ENCODE measurements at places on chromosomes 16 and 17.

GRCh38 chr17:67999291-67999911, 3.1 kb upstream of the C17orf58 start:
- no peak for DNase-seq

GRCh38 chr17:80963812-80964543, 27.7 kb upstream of the CHMP6 start:
- DNase-seq = no peak

GRCh38 chr16:35365675-35366074, 1906.3 kb downstream of the TP53TG3F start:
- DNase-seq = no peak

GRCh38 chr16:12906765-12907516, 5.5 kb downstream of the SHISA9 start:
- DNase-seq = no peak

GRCh38 chr16:59634951-59635350, 900.8 kb upstream of the GOT2 start:
- no peak for DNase-seq

DNA sequence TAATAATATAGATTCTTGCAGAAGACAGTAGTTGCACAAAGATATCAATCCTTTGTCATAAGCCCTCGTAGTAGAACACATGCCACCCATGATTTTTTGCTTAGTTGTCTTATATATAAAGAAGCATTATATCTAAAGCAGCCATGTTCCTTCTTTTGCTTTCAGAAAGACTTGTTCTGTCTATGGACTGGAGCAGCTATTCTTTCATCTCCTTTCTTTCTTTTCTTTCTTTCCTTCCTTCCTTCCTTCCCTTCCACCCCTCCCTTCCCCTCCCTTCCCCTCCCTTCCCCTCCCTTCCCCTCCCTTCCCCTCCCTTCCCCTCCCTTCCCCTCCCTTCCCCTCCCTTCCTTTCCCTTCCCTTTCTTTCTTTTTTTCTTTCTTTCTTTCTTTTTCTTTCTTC, 104.0 kb upstream of the HS3ST4 start:
- DNase-seq = no peak

- DNase-seq = peak; percentile 73
Observed at GRCh38 chr17:66713533-66714042, 121.3 kb upstream of the CACNG5 start.

GRCh38 chr17:66275651-66276050, 26.8 kb upstream of the PRKCA start:
- DNase-seq = no peak

DNA sequence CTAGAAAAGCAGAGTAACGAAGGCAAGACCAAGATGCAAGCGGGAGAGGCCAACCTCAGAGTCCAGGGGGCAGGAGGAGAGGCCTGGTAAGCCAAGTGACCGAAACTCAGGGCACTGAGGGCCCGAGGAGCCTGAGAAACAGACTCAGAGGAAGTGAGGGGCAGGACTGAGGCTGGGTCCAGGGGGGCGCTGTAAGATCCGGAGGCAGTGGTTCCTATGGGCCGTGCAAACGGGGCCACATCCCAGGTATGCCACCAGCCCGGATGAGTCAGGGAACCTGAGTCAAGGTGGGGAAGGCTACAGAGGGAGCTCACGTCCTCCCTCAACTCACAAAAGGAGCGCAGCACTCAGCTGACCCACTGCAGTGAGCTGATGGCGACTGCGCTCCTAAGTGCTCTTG, 8.3 kb downstream of the ZDHHC7 start:
- DNase-seq = no peak

- no peak for DNase-seq
Observed at GRCh38 chr17:17321356-17322025, 18.3 kb downstream of the NT5M start.

DNA sequence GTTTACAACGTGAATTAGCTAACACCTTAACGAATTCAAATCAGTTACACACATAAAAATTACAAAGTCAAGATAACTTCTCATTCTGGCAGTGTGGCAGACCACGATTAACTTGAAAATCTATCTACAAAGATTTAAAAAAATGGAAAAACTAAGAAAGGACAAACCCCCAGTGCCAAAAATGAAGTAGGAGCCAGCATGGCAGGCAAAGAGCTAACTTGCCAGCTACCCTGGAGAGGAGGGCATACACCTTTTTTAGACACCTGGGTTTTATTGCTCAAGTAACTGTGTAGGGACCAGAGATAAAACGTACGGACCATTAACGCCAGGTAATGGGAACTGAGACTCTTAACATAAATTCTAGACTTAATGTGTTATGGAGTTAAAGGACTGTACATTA, 2.5 kb downstream of the TAF15 start:
- DNase-seq = no peak

- no peak for DNase-seq
Observed at GRCh38 chr17:38671939-38672720, 2.6 kb downstream of the EPOP start.

DNA sequence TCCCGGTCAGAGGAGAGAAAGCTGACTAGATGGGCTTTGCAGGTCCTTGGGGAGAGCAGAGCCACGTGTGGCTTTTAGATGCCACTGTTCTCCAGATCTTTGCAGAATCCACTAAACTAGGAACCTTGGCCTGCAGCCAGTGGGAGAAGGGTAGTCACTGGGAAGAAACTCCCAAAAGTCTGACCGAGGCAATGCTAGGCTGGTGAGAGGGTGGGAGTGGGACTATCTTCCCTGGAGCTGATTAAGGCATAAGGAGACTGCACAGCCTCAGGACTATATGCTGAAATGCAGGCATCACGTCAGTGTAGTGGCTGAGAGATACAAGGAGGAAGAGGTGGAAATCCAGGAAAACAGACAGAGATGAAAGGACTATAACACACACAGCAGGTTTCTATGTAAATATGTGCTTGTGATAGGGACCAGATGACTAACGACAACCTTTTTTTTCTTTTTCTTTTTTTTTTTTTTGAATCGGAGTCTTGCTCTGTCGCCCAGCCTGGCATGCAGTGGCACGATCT, 2.2 kb upstream of the GSDMA start:
- DNase-seq = no peak

DNA sequence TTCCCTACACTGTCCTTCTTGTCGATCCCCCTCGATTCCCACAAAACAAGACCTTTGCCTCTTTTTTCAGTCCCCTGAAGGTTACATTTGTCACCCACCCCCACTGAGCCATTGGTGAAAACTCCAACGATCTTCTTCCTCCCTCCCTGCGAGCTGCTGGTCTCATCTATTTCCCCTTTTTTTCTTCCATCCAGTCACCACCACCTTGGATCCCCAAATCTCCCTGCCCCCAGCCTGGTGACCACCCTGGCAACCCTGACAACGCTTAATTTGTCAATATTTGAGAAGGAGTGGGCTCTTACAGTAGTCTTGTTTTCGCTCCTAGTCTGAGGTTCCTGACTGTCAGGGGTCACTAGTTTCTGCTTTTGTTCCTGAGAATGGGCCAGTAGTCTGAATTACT, 62.9 kb downstream of the SMPD3 start:
- no peak for DNase-seq

GRCh38 chr16:8251298-8251697, 339.0 kb downstream of the TMEM114 start:
- peak; percentile 30 for DNase-seq

- no peak for DNase-seq
Observed at GRCh38 chr17:52758481-52758880, 600.0 kb upstream of the CA10 start.

DNA sequence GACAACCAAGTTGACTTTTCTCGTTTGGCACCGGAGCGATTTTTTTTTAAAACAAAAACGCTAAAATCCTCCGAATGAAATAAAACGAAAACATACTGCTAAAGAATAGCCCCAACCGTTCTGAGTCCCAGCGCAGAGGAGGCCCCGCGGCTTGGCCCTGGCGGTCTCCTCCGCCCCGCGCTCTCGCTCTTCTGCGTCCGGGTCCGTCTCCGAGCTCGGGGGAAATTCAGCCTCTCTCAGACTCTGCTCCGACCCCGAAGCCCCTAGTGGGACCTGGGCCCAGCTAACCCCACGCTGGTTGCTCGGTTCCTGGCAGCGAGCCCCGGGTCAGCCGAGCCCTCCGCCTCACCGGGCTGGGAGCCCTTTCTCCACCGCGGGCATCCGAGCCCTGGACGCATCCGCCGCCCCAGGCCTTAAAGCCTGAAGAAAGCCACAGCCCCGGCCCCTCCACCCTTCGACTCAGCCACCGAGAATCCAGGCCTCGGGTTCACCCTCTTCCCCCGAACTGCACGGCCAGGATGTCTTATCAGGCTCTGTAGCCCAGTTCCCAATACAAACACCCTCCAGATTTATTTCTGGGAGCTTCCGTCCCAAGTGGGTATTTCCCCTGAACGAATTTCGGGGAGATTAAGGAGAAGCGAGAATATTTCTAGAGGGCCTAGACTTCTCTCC, 1.2 kb downstream of the TBX2 start:
- no peak for DNase-seq

GRCh38 chr17:63954402-63955063, 18.2 kb downstream of the SCN4A start:
- DNase-seq = peak; percentile 25

DNA sequence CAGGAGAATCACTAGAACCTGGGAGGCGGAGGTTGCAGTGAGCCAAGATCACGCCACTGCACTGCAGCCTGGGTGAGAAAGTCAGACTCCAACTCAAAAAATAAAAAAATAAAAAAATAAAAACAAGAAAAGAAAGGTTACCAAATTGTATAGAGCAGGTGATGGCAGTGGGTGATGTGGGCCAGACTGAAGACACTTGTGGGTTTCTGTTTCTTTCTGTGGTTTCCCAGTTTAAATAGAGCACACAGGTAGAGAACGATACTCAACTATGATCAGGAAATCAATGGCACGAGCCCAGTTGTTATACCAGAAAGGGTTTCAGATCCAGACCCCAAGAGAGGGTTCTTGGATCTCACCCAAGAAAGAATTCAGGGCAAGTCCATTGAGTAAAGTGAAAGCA, 32.6 kb downstream of the NUBP1 start:
- peak; percentile 39 for DNase-seq

- DNase-seq = no peak
Observed at GRCh38 chr17:2694381-2695242, 17.0 kb downstream of the CLUH start.

DNA sequence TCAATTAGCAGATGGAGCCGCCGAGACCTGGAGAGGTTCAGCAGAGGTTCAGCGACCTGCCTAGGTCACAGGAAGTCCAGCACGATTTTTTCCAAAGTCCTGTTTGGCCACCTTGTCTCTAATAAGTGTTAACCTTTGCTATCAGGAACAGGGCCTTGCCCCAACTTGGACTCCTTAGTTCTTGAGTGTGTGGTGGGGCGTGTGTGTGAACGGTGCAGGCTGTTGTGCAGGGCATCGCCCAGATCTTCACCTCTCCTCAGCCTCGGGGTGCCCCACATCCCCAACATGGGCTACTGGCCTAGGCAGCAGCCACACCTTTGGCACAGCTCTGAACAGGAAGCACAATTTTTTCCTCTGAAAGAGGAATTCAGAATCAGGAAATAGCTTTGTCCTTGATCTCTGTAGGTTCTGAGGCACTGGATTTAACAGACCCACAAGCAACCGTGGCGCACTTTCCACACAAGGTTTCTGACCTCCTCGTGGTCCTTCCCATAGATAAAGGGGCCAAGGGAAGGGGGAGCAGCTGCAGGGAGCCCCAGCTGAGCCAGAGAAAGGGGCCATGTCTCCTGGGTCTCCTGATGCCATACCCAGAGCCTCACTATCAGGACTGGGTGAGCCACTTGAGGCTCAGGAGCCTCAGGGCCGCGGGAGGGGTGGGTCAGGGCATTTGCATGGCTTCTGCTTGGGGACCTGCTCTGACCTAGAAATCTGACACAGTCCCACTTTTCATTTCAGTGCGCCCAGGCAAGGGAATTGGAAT, 10.4 kb downstream of the MPRIP start:
- no peak for DNase-seq

- no peak for DNase-seq
Observed at GRCh38 chr16:64962786-64963185, 159.1 kb downstream of the CDH11 start.

DNA sequence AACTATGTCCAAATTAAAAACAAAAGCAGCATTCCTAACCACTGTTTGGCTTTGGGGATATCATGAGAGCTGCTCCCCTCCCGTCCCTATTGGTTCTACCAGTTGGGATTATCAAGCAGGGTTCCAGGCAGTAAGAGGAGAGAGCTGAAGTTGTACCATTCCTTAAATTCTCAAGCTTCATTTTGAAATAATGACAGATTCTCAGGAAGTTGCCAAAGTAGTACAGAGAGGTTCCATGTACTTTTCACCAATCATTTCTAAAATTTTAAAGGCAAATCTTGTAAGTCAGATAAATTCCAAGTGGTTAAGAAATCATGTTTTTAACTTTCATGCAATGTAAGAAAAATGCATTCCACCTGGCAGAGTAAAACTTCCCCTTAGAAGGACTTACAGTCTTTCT, 36.9 kb downstream of the TEX2 start:
- DNase-seq = no peak

- peak; percentile 34 for DNase-seq
Observed at GRCh38 chr16:84357191-84357651, 11.1 kb upstream of the ATP2C2 start.

DNA sequence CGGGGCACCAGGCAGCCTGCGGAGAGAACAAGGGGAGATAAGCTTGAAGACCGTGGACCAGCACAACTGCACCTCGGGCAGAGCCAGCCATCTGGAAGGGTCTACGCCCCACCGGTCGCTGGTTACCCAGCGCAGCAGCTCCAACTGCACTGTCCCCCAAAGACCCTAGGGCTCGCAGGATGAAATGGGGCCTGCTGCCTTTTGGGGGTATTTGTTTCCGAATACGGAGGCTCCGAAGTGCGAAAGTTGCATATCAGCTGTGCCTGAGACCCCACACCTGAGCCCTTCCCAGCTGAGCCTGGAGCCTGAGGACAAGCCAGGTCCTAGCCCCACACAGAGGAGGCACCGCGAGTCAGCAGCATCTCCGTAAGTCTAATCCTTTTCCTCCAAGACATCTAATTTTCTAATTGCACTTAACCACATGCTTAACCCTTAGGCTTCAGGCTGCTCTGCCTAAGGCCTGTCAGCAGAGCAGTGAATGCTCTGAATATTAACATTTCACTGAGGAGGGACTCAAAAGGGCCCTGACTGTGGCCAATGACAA, 4.0 kb downstream of the KIFC3 start:
- no peak for DNase-seq

GRCh38 chr16:7820816-7821215, 488.2 kb downstream of the RBFOX1 start:
- no peak for DNase-seq

GRCh38 chr17:20282526-20283308, 184.6 kb downstream of the LGALS9B start:
- no peak for DNase-seq

GRCh38 chr17:46943501-46944393, 20.8 kb downstream of the GOSR2 start:
- DNase-seq = peak; percentile 9

- peak; percentile 94 for DNase-seq
Observed at GRCh38 chr16:79269211-79269863, 331.2 kb downstream of the MAF start.

GRCh38 chr17:67526700-67527099, 149.6 kb downstream of the PITPNC1 start:
- no peak for DNase-seq

All from activated CD4-positive, alpha-beta T cell treated with anti-CD3 and anti-CD28 coated beads, Interleukin-2, Interleukin-6, amounts not matched to agents 100 ng/mL and 50 ng/mL, durations not matched to agents 16 hours and 8 hours (primary cell).